Activated CD4-positive, alpha-beta memory T cell treated with anti-CD3 and anti-CD28 coated beads, Interleukin-2, amount 10 ng/mL, durations not matched to agents 7 days and 5 days (primary cell): ENCODE measurements at places on chromosomes 2 and 18. TPM values are rescaled to one million over a fixed set of nuclear protein-coding genes. Genes with fewer than 3 reads are reported as not detected.
A peak's percentile ranks its signal among the peaks of the same experiment; 100 is the strongest.

The GPAT2 gene
- total RNA-seq: 7.1 TPM

- no peaks in the 10 kb centered on the region for H3K36me3 ChIP-seq
- H3K27ac ChIP-seq: no peak overlapping the region
- peaks cover 3% of the 10 kb centered on the region for H3K27me3 ChIP-seq
Observed at GRCh38 chr2:236627841-236628240, 58.2 kb downstream of the ACKR3 start.

DNA sequence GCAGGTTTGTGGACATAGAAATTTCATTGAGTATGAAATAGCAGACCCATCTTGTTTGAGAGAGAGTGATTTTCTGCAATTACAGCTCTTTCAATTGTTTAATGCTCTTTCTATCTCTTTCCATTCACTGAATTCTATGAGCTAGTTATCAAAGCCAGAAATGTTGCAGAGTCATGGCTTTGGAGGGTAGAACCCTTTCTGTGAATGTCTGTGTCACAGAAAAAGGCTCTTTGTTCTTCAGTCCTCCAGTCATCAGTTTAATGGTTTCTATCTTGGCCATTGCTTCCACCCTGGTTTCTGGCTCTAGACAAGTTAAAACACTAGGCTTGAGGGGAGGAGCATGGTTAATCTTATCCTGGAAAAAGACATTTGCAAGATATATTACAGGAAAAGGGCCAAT is 655.0 kb downstream of the STK39 start:
- no peak overlapping the region for H3K27ac ChIP-seq
- DNase-seq: no peak
- H3K27me3 ChIP-seq: no peaks in the 10 kb centered on the region
- H3K4me1 ChIP-seq: no peaks in the 10 kb centered on the region
- no peaks in the 10 kb centered on the region for H3K36me3 ChIP-seq

The ZNF142 gene
- 41.4 TPM for total RNA-seq

The DSG2 gene
- 0.10 TPM for total RNA-seq

DNA sequence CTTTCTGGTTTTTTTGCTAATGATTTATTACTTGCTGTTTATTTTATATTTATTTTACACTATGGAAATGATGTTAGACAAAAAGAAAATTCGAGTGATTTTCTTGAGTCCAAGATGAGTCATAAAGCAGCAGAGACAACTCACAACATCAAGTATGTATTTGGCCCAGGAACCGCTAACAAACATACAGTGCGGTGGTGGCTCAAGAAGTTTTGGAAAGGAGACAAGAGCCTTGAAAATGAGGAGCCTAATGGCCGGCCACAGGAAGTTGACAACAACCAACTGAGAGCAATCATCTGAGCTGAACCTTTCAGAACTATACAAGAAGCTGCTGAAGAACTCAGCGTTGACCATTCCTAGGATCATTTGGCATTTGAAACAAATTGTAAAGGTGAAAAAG is 594.1 kb downstream of the SATB2 start:
- no peak for DNase-seq
- H3K4me1 ChIP-seq: no peaks in the 10 kb centered on the region
- no peaks in the 10 kb centered on the region for H3K36me3 ChIP-seq

GRCh38 chr2:172050479-172051125 is 34.7 kb upstream of the DLX1 start:
- peaks cover 3% of the 10 kb centered on the region for H3K4me1 ChIP-seq
- H3K27me3 ChIP-seq: no peaks in the 10 kb centered on the region
- no peak for DNase-seq
- no peaks in the 10 kb centered on the region for H3K36me3 ChIP-seq
- H3K27ac ChIP-seq: no peak overlapping the region

The MRPS5 gene
- 68.2 TPM for total RNA-seq

The TWSG1 gene
- 8.6 TPM for total RNA-seq

- no peaks in the 10 kb centered on the region for H3K36me3 ChIP-seq
- peaks cover 3% of the 10 kb centered on the region for H3K4me1 ChIP-seq
- H3K27me3 ChIP-seq: no peaks in the 10 kb centered on the region
- H3K27ac ChIP-seq: no peak overlapping the region
- no peak for DNase-seq
- no peak overlapping the region for H3K4me3 ChIP-seq
Observed at GRCh38 chr2:165313509-165313908, 74.3 kb downstream of the SCN2A start.

DNA sequence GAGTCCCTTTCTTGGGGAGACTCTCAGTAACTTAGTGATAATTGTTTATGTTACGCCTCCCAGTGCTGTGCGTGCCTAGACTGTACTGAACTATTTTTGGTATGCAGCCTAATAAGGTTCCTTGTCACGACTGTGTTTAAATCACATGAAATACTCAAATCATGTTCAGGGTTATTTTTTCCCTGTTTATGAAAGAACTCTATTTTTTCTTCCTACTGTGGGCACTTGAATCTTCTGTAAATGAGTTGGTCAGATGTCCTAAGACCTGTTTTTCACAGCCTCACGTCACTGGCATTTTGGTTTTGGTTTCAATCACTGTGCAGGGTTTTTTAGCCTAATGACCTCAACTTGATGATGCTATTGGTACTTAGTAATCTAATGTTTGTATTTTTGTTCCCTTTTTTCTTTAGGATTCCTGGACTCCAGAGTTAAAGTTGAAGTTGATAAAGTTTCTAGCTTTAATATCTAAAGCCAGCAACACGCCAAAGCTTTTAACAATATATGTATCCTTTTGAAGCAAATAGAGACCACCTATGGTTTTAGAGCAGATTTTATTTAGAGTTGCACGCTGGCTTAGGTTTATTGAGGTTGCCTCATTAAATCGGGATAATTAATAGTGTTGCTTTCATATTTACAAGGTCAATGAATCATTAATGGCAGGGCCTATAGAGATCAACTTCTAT is 24.0 kb downstream of the ARMC9 start:
- no peaks in the 10 kb centered on the region for H3K4me1 ChIP-seq
- no peak overlapping the region for H3K27ac ChIP-seq
- no peak for DNase-seq
- H3K27me3 ChIP-seq: no peaks in the 10 kb centered on the region
- H3K36me3 ChIP-seq: no peaks in the 10 kb centered on the region
- no peak overlapping the region for H3K4me3 ChIP-seq

DNA sequence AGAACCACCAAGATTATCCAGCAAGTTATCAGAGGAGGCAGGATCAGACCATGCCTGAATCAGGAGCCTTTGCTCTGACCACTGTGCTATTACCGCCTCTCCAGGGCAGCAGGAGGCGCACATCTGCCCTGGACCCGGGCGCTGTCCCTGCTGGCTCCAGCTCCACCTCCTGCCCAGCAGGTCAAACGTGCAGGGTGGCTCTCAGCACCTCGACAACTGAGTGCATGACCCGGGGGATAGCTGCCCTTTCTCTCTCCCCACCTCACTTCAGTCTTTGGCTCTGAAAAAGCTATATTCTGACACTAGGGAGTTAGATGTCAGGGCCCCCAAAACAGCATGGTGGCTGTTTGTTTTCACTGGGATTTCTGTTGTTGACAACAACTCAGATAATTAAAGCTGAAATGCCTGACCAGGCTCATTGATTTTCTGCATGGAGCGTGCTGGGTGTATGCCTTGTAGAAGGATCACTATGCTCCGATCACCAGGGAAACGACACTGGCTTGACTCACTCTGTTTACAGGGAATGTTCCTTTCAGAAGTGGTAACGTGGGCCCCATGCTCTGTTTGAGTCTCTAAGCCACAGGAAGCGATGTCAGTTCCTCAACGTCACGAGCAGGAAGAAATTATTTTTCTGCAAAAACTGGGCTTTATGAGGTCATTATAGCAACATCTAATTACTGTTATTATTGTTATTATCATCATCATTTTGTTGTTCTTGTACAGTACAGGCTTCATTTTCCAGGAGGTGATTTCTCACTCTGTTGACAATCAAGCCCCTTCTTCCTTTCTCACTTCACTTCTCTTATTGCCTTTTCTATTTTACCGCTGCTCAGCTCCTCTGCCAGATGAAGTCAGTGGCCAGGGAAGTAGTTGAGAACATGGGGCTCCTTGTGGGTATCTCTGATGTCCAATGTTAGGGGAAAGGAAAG is 125.6 kb downstream of the PLB1 start:
- H3K4me1 ChIP-seq: peaks cover 86% of the 10 kb centered on the region
- peak; percentile 79 for DNase-seq
- H3K36me3 ChIP-seq: peaks cover 9% of the 10 kb centered on the region
- H3K27me3 ChIP-seq: no peaks in the 10 kb centered on the region
- H3K27ac ChIP-seq: peak overlapping the region; percentile 96

- H3K4me3 ChIP-seq: no peak overlapping the region
- peaks cover 6% of the 10 kb centered on the region for H3K4me1 ChIP-seq
- H3K36me3 ChIP-seq: no peaks in the 10 kb centered on the region
- no peak for DNase-seq
- no peaks in the 10 kb centered on the region for H3K27me3 ChIP-seq
Observed at GRCh38 chr2:172038121-172038520, 38.4 kb downstream of the METAP1D start.

DNA sequence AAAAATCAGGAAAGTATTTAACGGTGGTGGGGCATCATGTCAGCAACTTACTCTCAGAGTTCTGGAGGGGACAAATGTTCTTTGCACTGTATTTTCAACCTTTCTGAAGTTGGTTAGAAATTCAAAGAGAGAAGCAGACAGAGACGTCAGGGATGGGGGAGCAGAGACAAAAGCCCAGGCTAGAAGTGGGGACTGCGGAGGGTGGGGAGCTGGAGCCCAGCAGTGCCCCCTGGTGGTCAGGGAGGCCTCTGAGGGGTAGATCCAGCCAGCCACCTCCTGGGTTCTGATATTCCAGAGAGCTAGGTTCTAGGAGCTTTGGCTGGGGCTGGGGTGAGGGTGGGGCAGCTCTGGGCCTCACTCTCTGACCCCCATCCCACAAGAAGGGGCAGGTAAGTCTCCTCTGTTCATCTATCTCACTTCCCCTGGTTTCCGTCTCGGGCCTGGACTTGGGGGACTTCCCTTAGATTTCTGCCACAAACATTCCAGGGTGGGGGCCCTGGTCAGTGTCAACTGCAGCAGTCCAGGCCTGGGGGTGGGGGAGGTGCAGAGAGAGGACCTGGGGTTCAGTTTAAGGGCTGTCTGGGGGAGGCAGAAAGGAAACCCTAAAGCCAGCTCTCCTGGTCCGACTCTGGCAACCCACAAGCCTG is 8.9 kb downstream of the TNS1 start:
- DNase-seq: peak; percentile 60
- H3K27ac ChIP-seq: no peak overlapping the region
- peaks cover 9% of the 10 kb centered on the region for H3K27me3 ChIP-seq
- no peaks in the 10 kb centered on the region for H3K36me3 ChIP-seq
- H3K4me3 ChIP-seq: no peak overlapping the region
- no peaks in the 10 kb centered on the region for H3K4me1 ChIP-seq

The OTOS gene
- not detected for total RNA-seq

DNA sequence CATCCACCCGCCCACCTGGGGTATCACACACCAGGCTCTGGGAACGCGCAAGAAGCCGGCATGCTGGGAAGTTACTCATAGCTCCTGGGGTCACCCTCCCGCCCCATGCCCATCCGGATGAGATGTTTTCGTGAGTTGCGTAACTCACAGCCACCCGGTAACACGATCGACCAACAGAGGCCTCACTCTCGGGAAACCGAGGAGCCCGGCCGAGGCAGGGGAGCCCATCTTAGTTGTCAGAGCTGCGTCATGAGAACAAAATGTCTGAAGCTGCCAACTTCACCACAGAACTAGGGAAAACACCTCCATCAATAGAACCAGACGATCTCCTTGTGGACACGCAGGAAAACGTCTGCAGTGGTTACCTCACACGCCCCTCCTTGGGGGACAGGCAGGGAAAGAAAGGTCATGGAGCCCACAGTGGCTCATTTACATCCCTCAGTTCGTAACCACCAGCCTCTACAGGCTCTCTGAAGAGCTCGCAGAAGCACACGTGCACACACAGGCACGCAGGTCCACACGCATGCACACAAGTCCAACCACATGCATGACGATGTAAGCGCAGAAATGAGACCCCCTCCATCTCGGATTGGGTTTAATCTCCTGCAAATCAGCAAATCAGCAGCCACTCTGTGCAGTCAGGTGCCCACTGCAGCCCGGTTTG is 26.2 kb downstream of the ADI1 start:
- H3K4me3 ChIP-seq: no peak overlapping the region
- no peak for DNase-seq
- H3K27ac ChIP-seq: no peak overlapping the region
- peaks cover 6% of the 10 kb centered on the region for H3K36me3 ChIP-seq
- H3K27me3 ChIP-seq: no peaks in the 10 kb centered on the region

The SCN3A gene
- total RNA-seq: not detected

DNA sequence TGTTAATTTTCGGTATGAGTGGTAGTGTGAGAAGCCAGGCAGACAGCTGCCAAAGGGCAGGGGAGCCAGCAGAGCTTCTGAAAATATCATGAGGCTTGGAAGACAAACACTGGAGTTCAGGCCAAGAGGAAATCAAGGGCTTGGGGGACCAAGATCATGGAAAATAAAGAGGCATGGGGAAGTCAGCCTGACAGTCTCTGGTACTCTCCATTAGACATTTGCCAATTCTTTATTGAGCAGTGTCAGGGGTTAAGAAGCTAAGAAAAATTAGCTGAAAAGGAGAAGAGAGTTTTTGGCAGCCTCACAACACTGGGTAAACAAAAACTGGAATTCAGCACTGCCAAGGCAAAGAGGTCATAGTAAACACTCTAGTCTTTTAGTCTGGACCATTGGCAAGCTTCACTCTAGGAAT is 612.7 kb downstream of the EPHA4 start:
- H3K4me3 ChIP-seq: no peak overlapping the region
- H3K27ac ChIP-seq: no peak overlapping the region
- DNase-seq: no peak
- no peaks in the 10 kb centered on the region for H3K4me1 ChIP-seq
- no peaks in the 10 kb centered on the region for H3K27me3 ChIP-seq

DNA sequence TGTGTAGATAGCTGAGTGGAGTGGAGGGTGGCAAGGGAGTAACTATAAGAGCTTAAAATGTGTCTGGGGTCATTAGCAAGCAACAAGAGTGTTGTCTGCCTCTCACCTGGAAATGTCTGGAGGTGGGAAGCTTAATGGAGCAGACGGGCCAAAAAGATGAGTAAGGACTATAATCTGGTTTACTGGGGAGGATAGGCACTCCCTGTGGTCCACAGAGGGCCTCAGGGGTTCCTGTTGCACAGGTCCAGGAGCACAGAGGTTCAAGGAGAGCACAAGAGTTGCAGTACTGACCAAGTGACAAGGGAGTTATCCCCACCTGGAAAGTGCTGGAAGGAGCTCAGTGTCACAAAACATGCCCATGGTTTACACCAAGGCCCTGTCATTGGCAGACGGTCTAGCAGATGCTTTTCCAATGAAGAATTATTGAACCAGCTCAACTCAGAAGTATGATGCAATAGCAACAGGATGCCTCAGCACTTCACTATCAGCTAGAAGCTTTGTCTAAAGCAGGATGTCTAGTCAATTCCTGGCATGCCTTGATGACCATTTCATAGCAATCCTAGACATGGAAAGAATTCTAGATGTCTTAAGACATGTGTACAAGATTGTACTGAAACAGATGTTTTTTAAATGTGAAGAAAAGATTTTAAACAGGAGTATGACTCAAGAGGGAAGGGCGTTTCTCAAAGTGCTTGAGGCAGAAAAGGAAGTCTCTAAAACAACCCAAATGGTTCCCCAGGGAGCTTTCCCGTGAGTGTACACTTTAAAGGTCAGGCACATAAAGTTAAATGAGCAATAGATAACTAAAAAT is 62.9 kb upstream of the SERPINE2 start:
- no peak for DNase-seq
- H3K27me3 ChIP-seq: peaks cover 3% of the 10 kb centered on the region

The HOXD1 gene
- total RNA-seq: not detected
